ENCODE measurements at places on chromosomes 3 and 15. TPM values are rescaled to one million over a fixed set of nuclear protein-coding genes. Genes with fewer than 3 reads are reported as not detected.

Gene CATSPER2
- 3.5 TPM for total RNA-seq

Gene GHRL
- not detected for total RNA-seq

Gene SMCO1
- total RNA-seq = not detected

Gene GOLGA8J
- 0.44 TPM for total RNA-seq

Gene CCK
- total RNA-seq = not detected

Gene SLC24A5
- total RNA-seq = not detected

Gene HACD3
- 83.2 TPM for total RNA-seq

Gene MYL3
- not detected for total RNA-seq

Gene SLC28A2
- total RNA-seq = 0.23 TPM

Gene GHSR
- not detected for total RNA-seq

Gene DUOXA2
- not detected for total RNA-seq

Gene SLC9C1
- not detected for total RNA-seq

Gene SH2D7
- not detected for total RNA-seq

Gene MAP1A
- total RNA-seq = 1.6 TPM

Gene ZNF660
- not detected for total RNA-seq
